ENCODE measurements at places on chromosomes 1 and 21. TPM values are rescaled to one million over a fixed set of nuclear protein-coding genes. Genes with fewer than 3 reads are reported as not detected.

SPATA45 gene
- not detected for polyA plus RNA-seq

DNA sequence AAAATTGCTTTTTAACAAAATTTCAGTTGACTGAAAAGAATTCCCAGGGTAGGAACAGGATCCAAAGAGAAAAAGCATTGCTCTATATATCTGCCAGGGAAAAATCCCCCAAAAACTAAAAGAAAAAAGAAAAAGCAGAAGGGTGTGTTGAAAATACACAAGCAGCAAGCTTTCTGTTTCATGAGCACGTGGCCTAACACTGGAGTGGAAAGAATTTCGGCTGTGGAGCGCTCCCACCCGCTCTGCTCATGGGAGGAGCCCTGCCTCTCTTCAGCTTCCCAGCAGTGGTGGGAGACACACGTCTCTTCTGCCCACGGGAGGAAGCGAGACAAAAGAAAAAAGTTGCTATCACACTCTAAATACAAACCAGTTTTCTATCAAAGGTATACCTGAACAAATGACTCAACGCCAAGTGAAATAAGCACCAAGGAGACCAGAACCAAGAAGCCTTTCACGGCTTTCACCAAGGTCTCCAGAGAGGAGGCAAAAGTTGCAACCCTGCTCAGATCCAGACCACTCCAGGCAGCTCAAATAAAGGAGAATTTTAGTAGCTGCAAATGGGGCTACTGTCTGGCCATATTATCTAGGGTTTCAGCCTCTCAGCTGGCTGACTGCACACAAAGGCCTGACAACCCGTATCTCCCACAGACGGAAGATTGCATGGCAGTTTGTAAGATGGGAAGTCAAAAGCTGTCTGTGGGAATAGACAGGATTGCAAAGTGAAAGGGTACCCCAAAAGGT is 29.5 kb upstream of the ZNF496 start:
- no peak for DNase-seq

LRRC38 gene
- polyA plus RNA-seq, result not detected

GPR89A gene
- 11.0 TPM for polyA plus RNA-seq

ARHGEF16 gene
- polyA plus RNA-seq, result not detected

TBX15 gene
- 1.6 TPM for polyA plus RNA-seq

ASCL5 gene
- polyA plus RNA-seq, result not detected

GRCh38 chr1:186255266-186255665 is 119.8 kb downstream of the TPR start:
- no peak for DNase-seq

CCDC30 gene
- polyA plus RNA-seq, result 1.8 TPM

DNA sequence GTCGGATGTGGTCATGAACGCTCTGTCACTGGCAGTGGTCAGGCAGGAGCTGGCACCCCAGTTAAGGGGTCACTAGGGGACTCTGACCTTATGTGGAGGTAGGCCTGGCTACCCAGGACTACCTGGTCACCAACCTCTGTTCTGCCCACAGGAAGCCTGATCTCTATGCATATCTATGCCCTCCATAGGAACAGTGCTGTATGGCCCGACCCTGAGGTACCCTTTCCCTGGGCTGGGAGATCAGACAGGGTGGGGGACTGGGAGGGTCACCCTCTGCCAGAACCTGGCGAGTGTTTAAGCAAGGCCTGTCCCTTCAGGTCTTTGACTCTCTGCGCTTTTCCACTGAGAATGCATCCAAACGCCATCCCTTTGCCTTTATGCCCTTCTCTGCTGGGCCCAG is 19.0 kb downstream of the CYP4B1 start:
- no peak for DNase-seq
